Activated CD4-positive, CD25-positive, alpha-beta regulatory T cell treated with anti-CD3 and anti-CD28 coated beads, Interleukin-2, amount 50 U/mL, for 16 hours (primary cell): ENCODE measurements at places on chromosomes 11 and 22.

- no peak for DNase-seq
Measured at GRCh38 chr11:75427181-75427580, 5.8 kb downstream of the KLHL35 start.

GRCh38 chr11:43905813-43906241, 25.2 kb downstream of the ALKBH3 start:
- DNase-seq = no peak

DNA sequence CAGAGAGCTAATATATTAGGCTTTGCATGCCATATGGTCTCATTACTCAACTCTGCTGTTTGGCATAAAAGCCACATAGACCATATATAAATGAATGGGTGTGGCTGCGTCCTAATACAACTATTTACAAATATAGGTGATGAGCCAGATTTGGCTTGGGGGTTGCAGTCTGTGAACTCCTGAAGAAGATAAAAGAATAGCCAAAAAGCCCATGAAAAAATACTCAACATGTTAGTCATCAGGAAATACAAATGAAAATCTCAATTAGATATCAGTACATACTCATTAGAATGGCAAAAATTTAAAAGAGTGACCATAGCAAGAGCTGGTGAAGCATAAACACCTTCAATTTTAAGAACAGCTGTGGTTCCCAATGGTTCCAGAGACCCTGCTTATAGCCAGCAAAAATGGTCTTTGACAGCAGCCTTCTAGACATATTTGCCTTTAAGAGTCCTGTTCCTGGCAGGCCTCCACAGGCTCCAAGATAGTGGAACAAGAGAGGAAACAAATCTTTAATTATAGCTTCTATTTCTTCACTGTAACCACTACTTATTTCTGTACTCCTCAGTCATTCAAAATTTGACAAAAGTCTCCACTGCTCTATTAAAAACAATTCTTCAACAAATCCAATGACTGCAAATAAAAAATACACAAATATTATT, 16.1 kb downstream of the C2CD3 start:
- DNase-seq = no peak

DNA sequence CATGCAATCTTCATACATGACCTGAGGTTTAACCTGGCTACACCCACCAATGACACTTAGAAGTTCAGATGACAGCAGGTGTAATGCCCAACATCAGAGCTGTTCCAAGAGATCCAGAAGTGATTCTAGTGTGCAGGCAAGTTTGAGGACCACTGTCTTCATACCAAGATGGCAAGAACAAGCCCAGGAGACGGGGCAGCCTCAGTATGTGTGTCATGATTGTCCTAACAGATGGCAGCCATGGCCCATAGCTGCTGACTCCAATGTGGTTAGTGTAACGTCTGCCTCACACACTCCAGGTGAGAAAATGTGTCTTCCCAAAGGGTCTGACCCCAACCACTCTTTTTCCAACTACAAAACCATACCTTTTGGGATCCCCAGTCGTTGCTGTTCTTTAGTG, 97.3 kb downstream of the ETS1 start:
- DNase-seq = no peak

- DNase-seq = no peak
Measured at GRCh38 chr11:57662893-57663292, 5.0 kb upstream of the ZDHHC5 start.

- DNase-seq = no peak
Measured at GRCh38 chr11:62245271-62245753, 3.3 kb downstream of the SCGB1D2 start.

- DNase-seq = no peak
Measured at GRCh38 chr22:28832731-28833130, 32.4 kb upstream of the XBP1 start.

DNA sequence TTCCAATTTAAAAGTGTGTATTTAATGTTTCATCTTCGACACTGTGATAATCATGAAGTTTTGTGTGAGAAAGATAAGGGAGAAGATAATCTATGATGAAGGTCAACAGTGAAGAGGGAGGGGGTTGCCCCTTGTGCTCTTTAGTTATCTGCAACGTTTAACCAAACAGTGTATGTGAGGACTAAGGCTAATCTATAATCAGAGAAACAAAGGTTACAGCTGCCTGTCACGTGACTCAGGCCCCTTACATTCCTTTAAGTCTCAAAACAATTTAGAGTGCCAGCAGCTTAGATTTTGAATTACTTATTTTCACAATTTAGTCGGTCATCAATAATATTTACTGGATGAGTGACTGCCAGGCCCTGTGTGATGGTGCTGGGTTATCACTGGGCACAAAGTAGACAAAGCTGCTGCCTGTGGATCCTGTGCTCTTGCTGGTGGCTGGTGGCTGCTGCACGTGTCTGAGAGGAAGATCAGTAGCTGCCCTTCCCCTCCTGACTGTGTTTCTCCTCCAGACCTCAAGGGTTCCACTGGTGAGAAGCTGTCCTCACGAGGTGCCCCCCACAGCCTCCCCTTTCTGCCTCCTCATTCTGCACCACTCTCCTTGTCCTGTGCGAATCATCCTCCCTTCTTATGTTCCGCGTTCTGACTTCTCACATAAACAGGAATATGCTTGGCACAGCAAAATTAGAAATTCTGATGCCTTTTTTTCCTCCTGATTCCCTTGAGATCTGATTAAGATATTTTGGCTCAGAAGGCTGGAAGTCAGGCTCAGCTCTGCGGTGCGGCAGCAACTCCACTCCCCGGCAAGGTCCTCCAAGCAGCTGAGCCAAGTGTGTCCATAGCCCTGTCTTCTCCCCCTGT, 331.1 kb upstream of the B3GAT1 start:
- DNase-seq = no peak
